Activated CD4-positive, alpha-beta T cell treated with anti-CD3 and anti-CD28 coated beads, Interleukin-2, amount 50 U/mL, for 24 hours (primary cell): ENCODE measurements at places on chromosomes 1 and 21.
A peak's percentile ranks its signal among the peaks of the same experiment; 100 is the strongest.

GRCh38 chr1:245752561-245752960 is 597.8 kb downstream of the KIF26B start:
- DNase-seq, result no peak

GRCh38 chr1:164664127-164664526 is 105.1 kb downstream of the PBX1 start:
- DNase-seq, result no peak

DNA sequence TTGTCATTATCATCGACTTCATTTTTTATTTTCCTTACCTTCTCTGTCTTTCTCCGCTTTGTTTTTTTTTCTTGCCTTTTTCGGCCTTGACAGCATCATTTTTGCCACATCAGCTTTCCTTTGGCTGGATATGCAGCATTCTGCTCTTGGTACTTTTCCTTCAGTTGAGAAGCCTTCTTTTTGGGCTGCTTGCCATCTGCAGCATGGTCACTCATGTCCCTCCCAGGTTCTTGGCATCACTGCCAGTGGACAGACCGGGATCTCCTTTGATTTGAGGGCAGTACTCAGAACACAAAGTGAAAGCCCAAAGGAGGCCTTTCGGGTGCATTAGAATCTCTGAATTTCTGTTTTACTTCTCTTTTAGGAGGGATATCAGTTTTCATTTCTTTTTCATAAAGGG is 3.7 kb upstream of the PARP1 start:
- DNase-seq, result no peak

- DNase-seq, result no peak
Measured at GRCh38 chr1:3890389-3891328, 9.4 kb downstream of the C1orf174 start.

DNA sequence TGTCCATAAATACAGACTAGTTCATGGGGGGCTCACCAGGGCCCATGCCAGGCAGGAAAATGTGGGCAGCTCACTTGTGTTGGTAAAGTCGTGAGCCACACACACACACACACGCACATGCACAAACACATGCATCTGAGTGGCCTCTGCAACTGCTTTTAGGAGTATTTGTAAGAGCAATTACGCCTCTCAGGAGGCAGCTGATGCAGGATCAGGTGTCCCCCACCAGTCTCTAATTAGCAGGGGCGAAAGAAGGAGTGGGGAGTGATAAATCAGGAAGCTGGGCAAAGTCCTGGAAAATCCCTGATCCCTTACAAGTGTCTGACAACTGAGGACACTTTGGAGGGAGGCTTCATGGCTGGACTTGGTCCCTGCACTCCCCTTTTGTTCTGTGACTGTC is 5.7 kb upstream of the IVL start:
- no peak for DNase-seq

- DNase-seq, result no peak
Measured at GRCh38 chr1:78373676-78374075, 117.1 kb upstream of the PTGFR start.

DNA sequence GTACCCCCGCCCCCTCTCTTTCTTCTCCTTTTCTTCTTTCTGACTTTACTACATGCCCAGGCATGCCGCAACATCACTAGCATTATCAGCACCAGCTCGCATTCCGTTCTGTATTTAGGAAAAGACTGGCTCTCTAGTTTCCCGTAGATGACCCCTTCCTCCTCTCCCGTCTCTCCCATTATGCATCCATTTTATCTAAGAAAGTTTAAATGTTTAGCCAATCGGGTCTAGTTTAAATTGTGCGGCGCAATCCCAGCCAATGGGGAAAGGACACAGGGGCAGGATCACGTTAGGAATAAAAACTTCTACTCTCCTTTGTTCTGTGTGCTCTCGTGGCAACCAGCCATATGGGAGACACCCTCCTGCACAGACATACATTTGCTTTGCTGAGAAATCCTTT is 2.3 kb upstream of the KRTAP10-7 start:
- no peak for DNase-seq

- no peak for DNase-seq
Measured at GRCh38 chr21:33674226-33674625, 31.9 kb downstream of the ITSN1 start.

GRCh38 chr1:116477429-116477828 is 93.4 kb downstream of the CD58 start:
- DNase-seq, result no peak

DNA sequence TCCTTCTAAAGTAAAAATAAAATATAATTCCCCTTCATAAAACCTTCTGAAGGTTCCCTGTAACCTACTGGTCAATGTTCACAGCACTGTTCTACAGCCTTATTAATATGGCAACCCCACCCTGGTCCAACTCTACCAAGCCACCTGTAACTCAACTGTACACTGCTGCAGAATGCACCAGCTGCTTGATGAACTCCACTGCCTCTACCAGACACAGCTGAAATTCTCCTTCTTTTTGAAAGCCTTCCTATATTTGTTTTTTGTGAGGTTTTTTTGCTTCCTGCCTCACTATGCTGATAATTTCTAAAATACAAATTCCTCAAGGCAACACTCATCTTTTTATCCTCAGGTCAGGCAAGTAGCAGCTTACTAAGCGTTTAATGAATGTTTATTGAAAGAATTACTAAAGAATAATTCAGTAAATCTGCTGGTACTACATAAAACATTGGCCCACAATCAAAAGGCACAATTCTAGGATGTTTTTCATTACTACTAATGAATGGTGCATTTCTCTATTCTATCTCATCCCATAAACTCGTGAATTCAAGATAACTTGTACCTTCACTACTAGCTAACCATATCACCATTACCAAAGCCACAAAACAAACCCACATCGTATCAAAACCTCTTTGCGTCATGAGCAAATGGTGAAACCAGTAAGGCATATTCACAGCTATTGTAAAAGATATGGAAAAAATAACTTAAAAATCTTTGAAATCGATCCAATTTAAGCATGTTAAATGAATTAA is 2.4 kb downstream of the SSX2IP start:
- DNase-seq, result no peak

- DNase-seq, result no peak
Measured at GRCh38 chr1:33655496-33655895, 183.1 kb downstream of the ZSCAN20 start.

- DNase-seq, result no peak
Measured at GRCh38 chr1:56484695-56485094, 94.7 kb downstream of the PLPP3 start.

DNA sequence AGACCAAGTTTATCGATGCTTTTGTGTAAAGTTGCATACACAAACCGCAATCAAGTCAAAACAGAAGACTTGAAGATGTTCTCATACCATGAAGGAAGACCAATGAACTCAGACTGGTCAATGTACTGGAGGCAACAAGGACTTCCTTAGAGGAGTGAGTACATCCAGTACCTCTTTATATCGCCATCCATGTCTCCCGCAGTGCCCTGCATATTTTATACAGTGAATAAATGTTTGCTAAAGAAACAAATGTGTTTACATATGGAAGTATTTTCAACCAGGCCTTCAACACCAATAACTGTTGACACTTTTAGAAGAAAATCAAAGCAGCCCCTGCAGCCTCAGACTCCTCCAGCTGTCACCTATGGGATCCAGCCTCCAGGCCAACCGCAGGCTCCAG is 125.6 kb downstream of the SMYD3 start:
- DNase-seq, result no peak

- no peak for DNase-seq
Measured at GRCh38 chr1:88139633-88140032, 544.4 kb upstream of the PKN2 start.

GRCh38 chr1:203425663-203425975 is 50.0 kb upstream of the PRELP start:
- DNase-seq, result no peak

DNA sequence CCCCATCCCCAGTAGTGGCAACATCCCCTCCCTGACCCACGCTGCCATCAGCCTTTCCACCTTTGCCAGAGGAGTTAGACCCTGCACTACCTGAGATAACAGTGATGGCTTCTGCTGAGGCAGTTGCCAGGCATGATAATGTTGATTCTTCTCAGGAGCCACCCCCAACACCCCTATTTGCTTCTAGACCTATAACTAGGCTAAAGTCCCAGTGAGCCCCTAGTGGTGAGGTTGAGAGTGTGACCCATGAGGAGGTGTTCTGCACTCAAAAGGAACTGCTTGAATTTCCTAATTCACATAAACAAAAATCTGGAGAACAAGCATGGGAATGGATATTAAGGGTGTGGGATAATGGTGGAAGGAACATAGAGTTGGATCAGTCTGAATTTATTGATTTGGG is 159.6 kb upstream of the COL11A1 start:
- DNase-seq, result no peak

- no peak for DNase-seq
Measured at GRCh38 chr1:27000090-27000816, 6.8 kb downstream of the TRNP1 start.

DNA sequence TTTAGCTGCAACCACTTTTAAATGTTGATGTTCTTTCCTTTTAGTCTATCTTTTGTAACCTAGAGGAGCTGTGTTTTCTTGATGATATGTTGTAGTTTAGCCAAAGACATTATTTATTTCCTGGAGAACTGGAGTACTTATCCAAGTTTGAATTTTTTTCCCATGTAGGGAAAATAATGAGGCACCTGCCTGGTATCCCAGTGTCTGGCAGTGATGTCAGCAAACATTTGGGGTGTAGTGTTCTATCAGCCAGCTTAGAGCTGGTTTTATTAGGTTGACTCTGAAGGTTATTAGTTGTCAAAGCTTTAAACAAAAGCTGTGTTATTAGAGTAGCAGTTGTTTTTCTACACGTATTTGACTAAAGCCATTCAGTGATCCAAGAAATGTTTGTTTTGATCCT is 3.2 kb downstream of the CTPS1 start:
- no peak for DNase-seq

- no peak for DNase-seq
Measured at GRCh38 chr21:24852610-24853195, 754.6 kb downstream of the MRPL39 start.

DNA sequence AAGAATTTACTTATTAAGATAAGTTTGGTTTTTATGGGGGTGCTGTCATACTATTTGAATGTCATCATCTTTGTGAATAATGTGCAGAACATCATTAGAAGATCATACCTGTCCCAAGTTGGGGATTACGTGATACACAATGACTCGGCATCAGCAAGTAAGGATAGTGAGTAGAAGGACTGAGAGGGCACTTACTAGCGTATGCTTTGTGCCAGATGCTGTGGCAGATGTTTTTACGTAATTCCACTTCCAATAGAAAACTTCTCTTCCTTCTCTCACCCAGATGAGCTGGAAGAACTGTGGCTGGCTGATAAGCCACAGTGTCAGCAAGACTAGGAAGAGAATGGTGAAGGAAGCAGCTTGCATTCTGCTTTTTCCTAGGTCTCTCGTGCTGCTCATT is 28.1 kb upstream of the TGFB2 start:
- no peak for DNase-seq

GRCh38 chr21:26441149-26441548 is 131.9 kb downstream of the CYYR1 start:
- no peak for DNase-seq

GRCh38 chr1:7921796-7922195 is 18.8 kb downstream of the TNFRSF9 start:
- no peak for DNase-seq

- no peak for DNase-seq
Measured at GRCh38 chr1:212683357-212683722, 16.3 kb downstream of the BATF3 start.

GRCh38 chr1:228936881-228937280 is 201.6 kb downstream of the RHOU start:
- no peak for DNase-seq

- peak; percentile 62 for DNase-seq
Measured at GRCh38 chr1:224182866-224183590, at the start of gene DEGS1. Gene DEGS1, plus strand, starts transcription at chr1:224183240. Its CDS starts 97 bp downstream, at chr1:224183337.

DNA sequence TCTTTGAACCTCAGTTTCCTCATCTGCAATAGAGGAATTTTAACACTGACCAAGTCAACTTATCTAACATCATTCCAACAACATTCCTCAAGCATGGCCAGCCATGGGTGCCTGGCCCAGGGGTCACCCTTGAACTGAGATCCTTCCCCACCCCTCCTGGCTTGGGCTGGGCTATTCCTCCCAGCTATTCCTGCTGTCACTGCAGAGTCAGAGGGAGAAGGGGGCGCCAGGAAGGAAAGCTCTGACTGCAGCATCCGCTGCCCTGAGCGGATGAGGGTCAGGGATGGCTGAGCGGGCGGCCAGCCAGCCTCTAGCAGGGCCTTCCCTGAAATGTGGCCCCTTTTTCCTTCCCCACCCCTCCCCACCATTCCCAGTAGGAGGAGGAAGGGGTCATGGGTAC is 3.1 kb downstream of the TINAGL1 start:
- no peak for DNase-seq

DNA sequence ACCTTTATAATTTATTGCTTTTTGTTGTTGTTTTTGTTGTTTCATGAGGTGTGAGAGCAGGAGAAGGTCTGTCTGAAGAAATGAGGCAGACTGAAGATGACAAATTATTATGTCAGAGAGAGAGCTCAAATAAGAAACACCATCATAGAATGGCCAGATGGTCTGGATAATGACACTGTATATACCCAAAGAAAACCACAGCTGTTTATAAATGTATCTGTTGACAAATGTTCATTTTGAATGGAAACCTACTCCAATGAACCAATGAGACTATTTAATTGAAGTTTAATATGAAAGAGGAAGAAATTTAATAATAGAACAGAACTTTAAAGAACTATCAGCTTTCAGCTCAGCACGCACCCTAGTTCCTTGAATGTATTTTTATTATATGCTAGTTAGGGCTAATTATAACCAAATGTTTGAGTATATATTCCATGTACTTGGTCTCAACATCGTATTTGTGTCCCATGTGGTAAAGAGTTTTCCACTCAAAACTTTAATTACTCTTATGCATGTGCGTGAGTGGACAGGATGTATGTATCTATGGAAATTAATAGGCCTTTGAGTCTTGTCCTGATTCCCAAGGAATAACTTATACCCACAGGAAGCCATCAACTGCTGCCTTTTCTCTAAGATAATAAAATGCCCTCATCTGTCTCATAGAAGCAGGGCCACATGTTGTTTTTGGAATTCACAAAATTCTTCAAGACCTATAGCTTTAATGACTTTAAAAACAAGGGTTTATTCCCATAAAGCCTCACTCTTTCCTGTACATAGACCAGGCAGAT is 202.7 kb downstream of the KCNK2 start:
- no peak for DNase-seq

DNA sequence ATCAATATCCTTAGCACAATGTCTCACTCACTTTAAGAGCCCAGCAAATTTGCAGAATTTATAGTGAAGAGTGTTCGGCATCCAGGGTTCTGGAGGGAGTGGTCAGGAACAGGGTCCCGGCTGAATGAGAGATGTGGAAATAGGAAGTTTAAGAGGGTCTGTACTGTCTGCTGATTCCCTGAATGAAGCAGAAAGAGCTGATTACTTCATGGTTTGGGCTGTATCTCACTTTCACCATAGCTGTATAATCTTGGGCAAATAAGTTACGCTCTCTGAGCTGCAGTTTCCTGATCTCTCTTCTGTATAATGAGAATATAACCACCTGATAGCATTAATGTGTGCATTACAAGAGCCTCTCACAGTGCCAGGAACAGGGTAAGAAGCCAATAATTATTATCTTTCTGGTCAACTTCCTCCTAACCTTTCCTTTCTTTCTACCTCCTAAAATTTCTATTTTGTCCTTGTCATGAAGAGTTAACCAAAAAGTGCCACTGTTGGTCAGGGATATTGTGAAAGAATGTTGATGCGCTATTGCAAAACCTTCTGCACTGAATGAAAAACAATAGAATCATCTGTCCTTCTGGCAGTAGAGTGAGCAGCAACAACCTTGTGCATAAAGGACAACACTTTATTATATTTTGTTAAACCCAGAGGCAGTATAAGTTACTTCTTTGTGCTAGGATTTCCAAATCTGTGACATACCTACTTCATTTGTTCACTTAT is 14.7 kb upstream of the PTGFR start:
- DNase-seq, result no peak

GRCh38 chr1:206696812-206697585 is 12.3 kb downstream of the MAPKAPK2 start:
- DNase-seq, result no peak

GRCh38 chr1:111030590-111030989 is 66.9 kb upstream of the LRIF1 start:
- peak; percentile 50 for DNase-seq
